A549 treated with Mapracorat at 1 μM for 4 hours (cell line): ENCODE measurements at places on chromosomes 1 and 21. TPM values are rescaled to one million over a fixed set of nuclear protein-coding genes. Genes with fewer than 3 reads are reported as not detected.

Gene AUNIP
- 7.8 to 10.4 TPM (median 8.3 TPM) in 5 replicates for total RNA-seq

Gene OR2T11
- not detected in 5 replicates for total RNA-seq

Gene MYCBP
- 13.0 to 21.3 TPM (median 19.7 TPM) in 5 replicates for total RNA-seq

Gene CYYR1
- total RNA-seq, result not detected in 5 replicates

Gene TMEM51
- total RNA-seq, result 28.6 to 34.9 TPM (median 31.2 TPM) in 5 replicates
